Body of pancreas (tissue), 4 donors: ENCODE measurements at places on chromosomes 12 and 14. TPM values are rescaled to one million over a fixed set of nuclear protein-coding genes. Genes with fewer than 3 reads are reported as not detected.

Gene TMCC3
- total RNA-seq, result 3.6 TPM

Gene MAPK1IP1L
- 13.2 TPM for total RNA-seq

Gene FERMT2
- total RNA-seq, result 29.3 TPM

Gene LHX5
- total RNA-seq, result not detected

Gene LDHB
- total RNA-seq, result 194 TPM

Gene OR4E1
- total RNA-seq, result not detected

- DNase-seq, result no peak
Measured at GRCh38 chr12:20205854-20206253, 162.5 kb upstream of the PDE3A start.

DNA sequence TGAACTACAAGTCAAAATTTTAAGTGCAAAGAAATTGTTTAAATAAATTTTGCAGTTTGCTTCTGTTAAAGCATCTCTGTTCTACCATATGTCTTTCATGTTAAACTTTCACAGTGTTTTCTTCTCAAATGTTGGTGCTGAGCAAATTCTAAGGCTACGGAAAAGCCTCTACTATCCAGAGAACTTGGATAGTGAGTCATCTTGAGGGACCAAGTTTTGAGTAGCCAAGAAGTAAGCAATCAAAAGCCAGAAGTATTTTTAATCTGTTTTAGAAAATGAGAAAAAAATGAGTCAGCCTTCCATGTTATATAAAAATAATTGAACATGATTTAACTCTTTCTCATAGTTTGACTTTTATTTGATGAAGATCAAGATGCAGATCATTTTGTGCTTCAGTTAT is 3.3 kb downstream of the BRMS1L start:
- no peak for DNase-seq

DNA sequence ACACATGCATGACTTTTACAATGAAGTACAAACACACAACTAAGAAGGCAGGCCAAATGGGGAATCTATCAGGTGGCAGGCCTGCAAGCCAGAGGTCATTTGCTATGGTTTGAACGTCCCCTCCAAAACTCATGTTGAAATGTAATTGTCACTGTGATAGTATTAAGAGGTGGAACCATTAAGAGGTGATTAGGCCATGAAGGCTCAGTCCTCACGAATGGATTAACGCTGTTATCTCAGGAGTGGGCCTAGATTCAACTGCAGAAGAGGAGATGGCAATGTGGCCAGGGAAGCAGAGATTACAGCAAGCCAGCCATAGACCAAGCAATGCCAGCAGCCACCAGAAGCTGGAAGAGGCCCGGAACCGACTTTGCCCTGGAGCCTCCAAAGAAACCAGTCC is 13.5 kb upstream of the ACTR6 start:
- no peak for DNase-seq

DNA sequence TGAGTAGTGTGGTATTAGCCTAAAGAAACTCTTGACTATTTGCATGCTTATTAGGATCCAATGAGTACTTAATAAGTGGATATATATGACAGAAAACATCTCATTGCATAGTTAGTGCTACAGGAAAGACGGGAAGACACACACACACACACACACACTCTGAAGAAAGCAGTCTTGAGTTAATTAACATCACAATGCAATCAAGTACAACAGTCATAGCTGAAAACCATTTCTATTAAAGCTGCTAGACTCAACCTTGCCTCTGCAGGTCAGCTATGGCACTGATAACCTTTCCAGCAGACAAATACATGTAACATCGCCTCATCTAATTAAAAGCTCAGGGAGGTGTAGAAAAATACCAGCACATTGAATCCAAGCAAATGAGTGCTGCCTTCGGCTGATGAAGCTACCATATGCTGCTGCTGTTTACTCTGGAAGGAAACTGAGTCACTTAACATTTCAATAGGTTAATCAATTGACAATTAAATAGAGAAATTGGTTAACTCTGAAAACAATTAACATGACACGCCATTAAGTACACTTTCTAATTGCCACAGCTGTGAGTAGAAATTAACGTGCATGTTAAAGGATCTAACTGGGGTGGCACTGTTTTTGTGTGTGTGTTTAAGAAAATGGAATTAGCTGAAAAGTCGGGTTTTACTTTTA is 93.2 kb upstream of the OTX2 start:
- no peak for DNase-seq

GRCh38 chr12:76173756-76174155 is 89.3 kb upstream of the NAP1L1 start:
- no peak for DNase-seq

DNA sequence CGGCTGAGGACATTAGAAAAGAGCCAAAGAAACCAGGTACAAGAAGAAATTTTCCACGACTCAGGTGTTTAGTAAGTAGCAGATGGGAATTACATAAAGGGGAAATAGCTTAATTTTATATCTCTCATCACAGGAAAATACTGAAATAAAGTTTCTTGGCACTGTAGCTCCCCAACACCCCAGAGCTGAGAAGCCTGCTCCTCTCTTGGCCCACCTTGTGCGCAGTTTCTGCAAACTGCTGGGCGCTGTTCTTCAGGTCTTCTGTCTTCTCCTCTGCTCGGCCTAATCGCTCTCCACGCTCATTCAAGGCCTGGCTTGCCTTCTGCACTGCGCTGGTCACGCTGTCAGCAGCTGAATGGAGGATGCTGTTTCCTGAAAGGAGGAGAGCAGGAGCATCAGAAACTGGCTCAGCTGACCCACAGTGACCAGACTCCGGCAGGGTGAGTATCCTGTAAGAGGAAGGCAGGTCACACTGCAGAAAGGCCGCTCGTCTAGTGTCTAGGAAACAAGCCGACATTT is 184.9 kb upstream of the GZMB start:
- DNase-seq, result no peak

GRCh38 chr12:120496413-120497340 is 764 bp downstream of the DYNLL1 start:
- peak; percentile 71 for DNase-seq

- no peak for DNase-seq
Measured at GRCh38 chr14:21553266-21553665, 26.6 kb downstream of the OR10G3 start.

GRCh38 chr12:92810370-92810769 is 107.6 kb downstream of the PLEKHG7 start:
- no peak for DNase-seq

- no peak for DNase-seq
Measured at GRCh38 chr12:103742349-103742932, 98.6 kb downstream of the NT5DC3 start.

- DNase-seq, result no peak
Measured at GRCh38 chr12:75058228-75058627, 151.4 kb downstream of the KCNC2 start.

DNA sequence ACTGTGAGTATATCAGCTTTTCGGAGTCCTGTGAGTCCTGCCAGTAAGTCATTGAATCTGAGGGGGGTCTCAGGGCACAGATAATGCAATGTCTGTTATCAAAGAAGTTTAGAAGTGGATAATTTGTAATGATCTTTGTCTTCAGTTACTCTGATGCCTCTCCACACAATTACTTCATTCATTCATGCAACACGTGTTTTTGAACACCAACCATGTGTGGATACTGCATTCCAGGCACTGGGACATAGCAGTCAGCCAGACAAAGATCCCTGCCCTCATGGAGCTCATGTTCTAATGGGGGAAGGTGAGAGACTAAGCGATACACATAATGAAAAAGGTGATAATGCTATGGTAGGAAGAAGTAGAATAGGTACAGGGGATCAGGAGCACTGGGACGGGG is 60.8 kb upstream of the SCN8A start:
- no peak for DNase-seq

DNA sequence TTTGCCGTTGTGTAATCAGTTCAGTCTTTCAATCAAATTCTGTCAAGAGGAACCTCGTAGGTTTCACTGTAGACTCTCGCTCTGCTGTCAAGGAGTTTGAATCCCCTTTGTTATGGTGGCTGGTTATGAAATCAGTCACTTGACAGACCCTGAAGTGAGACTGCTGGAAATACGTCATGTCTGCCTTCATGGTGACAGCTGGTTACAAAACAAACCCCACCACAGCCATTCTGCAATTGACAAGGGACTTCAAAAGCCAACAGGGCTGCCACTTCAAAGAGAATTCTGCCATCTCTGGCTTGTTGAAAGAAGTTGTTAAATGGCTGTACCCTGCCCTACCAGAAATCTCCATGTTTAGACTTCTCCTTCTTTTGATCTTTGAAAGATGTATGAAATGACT is 286.9 kb downstream of the ERC1 start:
- DNase-seq, result no peak

DNA sequence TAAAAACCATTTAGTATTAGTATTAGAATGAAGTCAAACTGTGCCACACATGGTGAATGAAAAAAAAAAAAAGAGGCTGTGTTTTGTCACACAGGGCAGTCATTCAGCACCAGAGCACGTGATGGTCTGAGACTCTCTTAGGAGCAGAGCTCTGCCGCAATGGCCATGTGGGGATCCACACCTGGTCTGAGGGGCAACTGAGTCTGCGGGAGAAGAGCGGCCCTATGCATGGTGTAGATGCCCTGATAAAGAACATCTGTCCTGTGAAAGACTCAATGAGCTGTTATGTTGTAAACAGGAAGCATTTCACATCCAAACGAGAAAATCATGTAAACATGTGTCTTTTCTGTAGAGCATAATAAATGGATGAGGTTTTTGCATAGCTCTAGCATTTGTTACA is 12.2 kb upstream of the BDKRB1 start:
- no peak for DNase-seq
